ENCODE measurements at places on chromosomes 1 and 21.

- no peak for DNase-seq
Observed at GRCh38 chr21:36217743-36218142, 61.1 kb downstream of the DOP1B start.

GRCh38 chr1:220894924-220895256, 15.6 kb downstream of the HLX start:
- no peak for DNase-seq

DNA sequence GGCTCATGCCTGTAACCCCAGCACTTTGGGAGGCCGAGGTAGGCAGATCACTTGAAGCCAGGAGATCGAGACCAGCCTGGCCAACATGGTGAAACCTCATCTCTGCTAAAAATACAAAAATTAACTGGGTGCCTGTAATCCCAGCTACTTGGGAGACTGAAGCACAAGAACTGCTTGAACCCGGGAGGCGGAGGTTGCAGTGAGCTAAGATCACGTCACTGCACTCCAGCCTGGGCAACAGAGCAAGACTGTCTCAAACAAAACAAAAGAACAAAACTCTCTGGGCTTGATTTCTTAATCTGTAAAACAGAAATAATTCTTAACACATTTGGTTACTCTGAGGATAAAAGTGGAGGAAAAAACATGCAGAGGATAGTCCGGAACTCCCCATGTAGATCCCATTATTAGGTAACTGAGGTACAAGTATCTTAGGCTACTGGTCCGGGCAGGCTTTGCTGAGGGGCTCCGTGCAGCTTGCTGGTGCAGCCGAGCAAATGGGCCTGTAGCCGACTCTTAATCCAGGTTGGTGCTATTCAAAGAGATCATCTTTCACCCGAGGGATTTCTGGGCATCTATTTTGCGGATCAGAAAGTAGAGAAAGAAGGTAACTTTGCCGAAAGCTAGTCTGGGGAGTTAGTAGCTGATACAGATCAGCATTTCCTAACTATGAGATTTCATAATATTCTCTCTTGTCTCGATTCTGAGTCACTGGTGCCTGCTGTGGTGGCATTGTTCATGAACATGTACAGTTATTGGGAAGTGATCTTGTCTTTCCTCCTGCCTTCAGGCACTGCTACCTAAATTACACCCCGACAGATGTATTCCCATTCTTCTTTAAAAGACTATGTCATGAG, 56.8 kb downstream of the NFIA start:
- no peak for DNase-seq

GRCh38 chr1:175162955-175163354, 29.6 kb downstream of the KIAA0040 start:
- DNase-seq: no peak

DNA sequence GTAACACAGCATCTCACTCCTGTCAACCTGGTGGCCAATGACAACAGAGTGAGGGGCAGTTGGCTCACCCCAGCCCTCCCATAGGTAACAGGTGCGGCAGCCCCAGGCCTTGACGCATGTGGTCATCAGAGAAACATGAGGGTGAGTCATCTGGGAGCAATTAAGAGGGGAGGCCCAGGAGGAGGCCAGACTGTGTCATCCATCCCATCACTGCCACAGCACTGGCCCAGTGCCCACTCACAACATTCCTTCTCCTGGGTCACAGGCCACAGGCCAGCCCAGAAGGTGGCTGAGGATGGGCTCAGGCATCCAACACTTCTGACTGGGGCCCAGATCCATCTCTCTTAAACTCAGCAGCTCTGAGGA, 17.1 kb downstream of the TEX35 start:
- no peak for DNase-seq

DNA sequence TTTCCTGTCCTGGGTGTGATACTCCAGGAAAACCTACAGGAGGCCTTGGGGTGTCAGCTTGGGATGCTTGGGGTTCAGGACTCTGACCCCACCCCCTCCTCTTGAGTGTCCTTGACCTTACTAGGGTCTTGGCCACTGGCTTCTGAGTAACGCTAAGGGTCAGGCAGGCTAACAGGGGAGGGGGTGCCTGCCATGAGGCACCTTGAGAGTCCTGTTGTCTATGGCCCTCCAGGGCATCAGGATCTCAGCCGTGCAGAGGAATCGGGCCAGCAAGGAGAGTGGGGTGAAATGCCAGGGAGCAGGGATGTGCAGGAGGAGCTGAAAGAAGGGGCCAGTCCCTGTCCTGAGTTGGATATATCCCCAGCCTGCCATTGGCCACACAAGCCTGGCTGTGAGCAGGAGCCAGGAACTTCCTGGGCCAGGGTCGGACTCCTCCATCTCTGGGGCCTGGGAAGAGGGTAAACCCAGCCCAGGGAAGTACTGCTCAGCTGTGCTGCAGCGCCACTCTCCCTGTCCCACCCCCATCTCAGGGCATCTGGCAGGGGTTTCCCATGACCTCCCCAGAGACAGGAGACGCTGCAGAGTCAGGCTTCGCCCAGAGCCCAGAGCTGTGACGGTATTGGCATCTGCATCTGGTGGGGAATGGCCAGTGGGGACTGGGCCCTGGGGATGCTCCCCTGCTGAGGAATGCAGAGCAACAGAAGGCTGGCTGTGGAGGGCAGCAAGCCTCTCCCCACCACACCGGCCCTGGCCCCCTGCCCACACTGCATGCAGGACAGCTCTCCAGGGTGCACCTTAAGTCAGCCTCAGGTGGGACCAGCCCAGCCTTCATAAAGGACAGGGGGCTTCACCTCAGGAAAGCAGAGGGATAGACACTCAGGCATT, 6.3 kb downstream of the KIF21B start:
- no peak for DNase-seq

GRCh38 chr1:116033322-116033721, 57.0 kb downstream of the SLC22A15 start:
- no peak for DNase-seq

DNA sequence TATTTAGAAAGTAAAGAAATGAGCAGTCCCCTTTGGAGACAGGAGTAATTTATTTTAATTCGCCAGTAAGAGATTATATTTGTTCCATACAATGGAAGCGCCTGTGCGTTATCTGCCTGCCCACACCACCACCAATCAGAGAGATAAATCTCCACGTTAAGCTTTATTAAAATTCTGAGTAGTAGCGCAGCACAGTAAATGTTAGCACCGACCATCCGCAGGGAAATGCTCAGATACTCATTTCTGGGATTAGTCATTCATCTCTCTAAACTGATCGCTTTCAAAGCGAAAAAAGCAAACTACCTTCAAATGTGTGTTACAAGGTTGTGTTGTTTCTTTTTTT, 1.2 kb downstream of the ETS2 start:
- DNase-seq: no peak

DNA sequence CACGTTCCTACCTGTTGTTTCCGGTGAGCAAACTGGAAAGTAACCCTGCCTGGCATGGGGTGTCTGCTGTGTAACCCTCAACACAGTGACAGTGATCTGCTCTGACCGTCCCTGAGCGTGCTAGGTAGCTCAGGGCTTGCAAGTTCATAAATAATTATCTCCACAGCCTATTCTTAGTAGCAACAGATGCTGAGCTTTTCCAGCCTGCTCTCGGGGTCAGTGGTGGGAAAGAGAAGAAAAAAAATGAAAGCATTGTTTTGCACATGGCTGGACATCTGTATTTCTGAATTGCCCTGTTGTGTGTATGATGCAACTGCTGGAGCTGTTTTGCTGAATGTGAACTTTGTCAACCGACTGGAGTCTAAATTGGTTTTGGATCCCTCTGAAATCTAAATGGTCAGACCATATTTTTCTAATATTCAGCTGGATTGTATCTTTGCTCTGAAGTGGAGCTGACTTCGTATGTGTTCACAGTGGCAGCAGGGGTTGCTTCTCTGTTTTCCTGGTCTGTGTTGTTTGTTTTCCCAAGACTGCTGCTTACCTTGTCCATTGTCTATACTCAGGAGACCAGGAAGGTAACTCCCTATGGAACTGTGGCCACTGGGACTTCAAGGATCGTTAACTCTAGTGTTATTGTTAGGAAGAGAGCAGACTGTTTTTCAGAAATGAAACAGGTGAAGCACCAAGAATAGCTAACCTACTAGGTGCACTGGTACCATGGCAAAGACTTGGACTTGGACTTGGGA, 27.0 kb downstream of the TGFB2 start:
- no peak for DNase-seq

DNA sequence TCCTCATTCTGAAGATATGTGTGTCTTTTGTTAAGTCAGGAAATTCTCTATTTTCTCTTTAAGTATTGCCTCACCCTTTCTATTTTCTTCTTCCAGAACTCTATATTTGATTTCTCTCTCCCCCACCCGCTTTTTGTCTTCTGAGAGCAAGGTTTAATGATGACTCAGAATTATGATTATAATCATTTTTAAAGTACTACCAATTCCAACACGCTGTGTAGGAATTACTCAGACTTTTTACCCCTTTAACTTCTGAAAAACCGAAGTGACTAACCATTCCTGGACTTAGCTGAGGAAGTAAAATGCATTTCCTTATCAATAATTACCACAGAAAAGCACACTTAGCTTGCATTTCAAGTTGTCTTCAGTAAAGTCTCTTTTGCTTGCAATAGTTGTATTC, 20.8 kb upstream of the SCYL3 start:
- DNase-seq: no peak

DNA sequence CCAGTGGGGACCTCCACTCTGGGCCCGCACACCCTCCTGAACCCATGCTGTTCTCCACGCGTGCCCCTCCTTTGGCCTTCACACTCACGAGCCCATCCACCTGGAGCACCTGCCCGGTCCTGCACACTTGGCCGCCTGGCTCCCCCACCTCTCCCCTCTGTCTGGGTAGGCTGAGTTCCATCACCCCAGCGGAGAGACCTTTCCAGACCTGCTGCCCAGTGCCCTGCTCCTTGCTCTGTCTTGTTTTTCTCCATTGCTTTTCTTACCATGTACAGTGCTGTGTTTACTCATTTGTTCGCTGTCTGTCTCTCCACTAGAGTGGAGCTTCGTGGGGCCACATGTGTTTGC, 351.0 kb upstream of the VAMP3 start:
- DNase-seq: no peak

- no peak for DNase-seq
Observed at GRCh38 chr21:32249511-32250280, 29.2 kb downstream of the MIS18A start.

DNA sequence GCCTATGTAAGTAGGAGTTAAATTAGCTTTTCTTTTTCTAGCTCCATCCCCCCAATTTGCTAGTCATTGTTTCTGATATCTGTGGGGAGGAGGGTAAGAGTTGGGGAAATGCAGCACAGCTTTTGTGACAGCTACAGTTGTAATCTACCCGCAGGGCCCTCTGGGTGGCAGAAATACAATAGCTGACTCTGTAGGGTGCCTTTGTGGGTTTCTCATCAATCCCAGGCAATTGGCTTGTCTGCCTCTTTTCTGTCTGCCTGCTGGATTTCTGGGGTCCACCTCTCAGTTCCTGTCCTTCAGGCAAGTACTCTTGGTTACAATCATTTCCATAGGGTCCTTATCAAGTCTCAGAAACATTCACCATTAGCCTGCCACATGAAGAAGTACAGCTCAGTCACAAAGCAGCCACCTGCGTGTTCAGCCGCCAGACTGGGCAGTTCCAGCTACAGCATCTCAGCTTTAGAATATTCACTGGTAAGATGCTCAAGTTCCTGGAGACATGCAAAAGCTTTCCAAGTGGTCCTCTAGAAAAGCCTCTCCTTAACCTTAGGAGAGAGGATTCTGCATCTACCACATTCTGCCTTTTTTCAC, 19.2 kb upstream of the SLC44A5 start:
- DNase-seq: no peak

GRCh38 chr1:245575710-245576109, 420.9 kb downstream of the KIF26B start:
- no peak for DNase-seq

- no peak for DNase-seq
Observed at GRCh38 chr1:96756789-96757188, 35.2 kb downstream of the PTBP2 start.

DNA sequence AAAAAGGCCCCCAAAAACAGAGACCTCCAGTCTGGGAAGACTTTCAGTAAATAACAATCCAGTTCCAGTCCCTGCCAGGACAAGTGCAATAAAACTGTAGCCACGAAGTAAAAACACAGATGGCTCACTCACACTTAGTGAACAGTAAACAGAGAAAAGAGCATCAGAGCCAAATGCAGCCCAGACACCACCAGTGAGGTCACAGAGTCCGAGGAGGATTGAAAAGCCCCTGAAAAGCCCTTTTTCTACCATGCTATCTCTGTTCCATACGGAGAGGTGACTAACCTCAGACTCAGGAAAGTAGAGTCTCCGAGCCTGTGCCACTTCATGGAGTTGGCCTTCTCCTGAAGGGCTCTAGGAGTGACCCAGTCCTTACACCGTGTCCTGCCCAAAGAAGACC, 84.5 kb downstream of the COLGALT2 start:
- DNase-seq: no peak

DNA sequence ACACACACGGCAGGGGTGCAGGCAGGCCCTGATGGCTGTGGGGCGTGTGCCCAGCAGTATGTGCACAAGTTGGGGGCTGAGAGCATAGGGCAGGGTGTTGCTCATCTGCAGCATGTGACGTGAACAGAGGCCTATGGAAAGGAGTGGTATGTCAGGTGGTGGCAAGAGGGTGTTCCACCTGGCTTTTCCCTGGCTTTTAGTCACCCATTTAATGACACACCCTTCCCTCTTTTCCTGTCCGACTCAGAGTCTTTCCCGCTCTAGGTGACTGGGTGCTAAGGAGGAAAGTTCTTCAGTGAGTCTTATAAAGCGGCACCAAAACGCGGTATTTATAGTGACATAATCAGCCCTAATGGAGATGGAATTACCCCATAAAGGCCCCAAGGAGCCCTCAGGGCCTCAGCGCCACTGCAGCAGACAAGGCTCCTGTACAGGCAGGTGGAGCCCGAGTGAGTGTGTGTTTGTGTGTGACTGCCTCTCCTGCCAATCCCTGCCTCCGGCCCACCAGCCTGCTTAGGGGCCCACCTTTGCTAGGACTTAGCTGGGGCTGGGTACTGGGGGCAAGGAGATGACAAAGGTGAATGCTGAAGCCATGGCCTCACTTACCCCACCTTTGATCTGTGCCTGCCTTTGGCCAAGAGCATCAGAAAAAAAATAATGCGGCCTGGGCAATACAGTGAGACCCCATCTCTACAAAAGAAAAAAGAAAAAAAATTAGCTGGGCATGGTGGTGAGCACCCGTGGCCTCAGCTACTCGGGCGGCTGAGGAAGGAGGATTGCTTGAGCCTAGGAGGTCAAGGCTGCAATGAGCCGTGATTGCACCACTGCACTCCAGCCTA, 3.3 kb upstream of the EPHA2 start:
- no peak for DNase-seq

GRCh38 chr1:230824919-230825721, 43.2 kb downstream of the C1orf198 start:
- DNase-seq: no peak
